Activated T-cell treated with anti-CD3 and anti-CD28 coated beads, Interleukin-2, amount 50 U/mL, for 4 hours (primary cell): ENCODE measurements at places on chromosomes 7 and 10. TPM values are rescaled to one million over a fixed set of nuclear protein-coding genes. Genes with fewer than 3 reads are reported as not detected.

- DNase-seq, result no peak
These were observed 41.0 kb downstream of the ADD3 start for GRCh38 chr10:110048781-110049180.

DNA sequence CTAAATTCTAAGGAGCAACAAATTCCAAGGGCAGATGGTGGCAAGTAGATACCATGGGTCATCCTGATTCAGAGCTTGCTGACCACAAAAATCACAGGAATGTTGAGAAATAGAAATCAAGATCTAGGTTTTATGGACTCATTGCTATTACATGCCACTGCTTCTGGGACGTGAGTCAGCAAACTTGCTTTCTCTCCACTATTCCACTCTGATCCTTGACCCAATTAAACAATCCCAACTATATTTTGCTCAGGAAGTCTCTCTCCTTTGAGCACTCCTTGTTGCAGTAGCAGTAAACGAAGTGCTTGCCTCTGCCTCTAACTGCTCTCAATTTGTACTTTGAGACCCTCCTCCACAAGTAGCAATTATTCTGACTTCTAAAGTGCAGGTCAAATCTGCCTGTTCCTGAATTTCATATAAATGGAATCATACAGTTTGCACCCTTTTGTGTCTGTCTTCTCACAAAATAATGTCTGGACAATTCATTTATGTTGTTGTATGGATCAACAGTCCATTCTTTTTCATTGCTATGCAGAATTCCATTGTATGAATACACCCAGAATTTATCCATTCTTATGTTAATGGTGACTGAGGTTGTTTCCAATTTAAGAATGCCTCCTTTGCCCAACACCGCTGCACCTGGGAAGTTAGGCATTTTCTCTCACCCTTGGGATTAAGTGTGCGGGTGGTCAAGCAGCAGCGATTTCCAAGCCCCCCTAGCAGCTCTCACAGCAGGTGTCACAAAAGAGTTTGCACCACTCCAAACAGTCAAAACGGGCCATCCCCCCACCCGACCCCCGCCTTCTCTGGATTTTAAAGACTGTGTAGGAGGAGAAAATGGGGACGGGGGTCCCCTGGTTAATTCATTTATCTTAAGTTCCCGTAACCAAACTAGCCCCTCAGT, 35.9 kb downstream of the ACSM6 start:
- no peak for DNase-seq

DNA sequence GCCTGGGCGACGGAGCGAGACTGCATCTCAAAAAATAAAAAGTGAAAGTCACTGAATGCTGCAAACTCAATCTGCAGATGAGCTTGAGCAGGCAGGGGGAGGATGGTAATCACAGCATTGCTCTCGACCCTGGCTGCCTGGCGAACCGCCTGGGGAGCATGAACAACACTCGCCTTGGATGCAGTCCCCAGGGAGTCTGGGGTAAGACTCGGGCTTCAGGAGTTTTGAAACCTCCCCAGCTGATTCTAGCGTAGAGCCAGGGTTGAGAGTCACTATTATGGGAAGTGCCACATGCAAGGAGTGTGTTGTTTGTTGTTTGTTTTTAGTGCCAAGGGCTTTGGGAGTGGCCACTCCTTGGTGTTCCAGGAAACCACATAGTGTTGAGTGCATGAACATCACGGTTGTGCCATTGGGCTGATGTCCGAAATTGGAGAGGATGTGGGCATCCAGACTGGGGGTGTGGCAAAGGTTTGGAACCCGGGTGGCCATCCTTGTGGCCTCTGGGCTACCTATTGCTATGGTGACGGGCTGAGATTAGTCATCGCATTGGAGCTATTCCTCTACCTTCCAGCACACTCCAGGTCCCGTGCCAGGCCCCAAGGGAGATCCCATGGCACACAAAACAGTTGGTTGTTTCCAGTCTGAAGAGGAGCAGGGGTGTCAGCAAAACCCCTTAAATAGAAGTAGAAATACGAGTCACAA, 92.6 kb downstream of the RGS10 start:
- no peak for DNase-seq

GRCh38 chr10:127945341-127945758, 38.4 kb downstream of the PTPRE start:
- peak; percentile 10 for DNase-seq

DNA sequence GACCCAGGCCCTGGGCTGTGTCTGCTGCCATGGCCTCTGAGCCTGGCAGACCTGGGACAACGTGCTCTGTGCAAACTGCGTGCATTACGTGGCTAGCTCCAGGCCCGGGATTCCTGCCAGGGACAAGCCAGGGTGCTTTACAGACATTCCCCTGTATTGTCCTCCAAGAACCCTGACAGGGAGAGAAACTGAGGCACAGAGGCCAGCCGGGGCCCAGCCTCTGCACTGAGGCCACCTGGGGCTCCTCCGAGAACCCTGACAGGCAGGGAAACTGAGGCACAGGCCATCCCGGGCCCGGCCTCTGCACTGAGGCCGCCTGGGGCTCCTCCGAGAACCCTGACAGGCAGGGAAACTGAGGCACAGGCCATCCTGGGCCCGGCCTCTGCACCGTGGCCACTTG, 64.9 kb downstream of the CFAP46 start:
- DNase-seq, result peak; percentile 3

- DNase-seq, result no peak
These were observed 10.1 kb downstream of the LIMK1 start for GRCh38 chr7:74093671-74094223.

- DNase-seq, result no peak
These were observed 50.9 kb upstream of the LEP start for GRCh38 chr7:128190051-128190647.

- DNase-seq, result no peak
These were observed 4.1 kb downstream of the ARMC3 start for GRCh38 chr10:22931948-22932347.

DNA sequence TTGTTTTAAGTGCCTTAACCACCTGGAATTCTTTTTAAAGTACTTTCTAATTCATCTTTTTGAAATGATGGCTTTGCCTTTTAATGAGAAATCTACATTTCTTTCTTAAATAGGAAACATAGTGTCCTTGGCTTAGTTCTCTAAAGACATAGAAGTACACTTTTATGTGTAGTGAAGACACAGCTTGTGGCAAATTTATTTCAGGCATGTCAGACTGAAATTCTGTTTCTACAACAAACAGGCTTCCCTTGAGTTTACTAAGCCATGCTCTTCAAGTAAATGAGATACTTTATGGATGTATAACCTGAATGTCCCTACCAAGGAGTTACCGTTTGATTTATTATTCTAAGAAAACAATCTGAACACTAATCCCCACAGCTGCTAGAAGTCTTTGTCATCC, 136.9 kb upstream of the MAGI2 start:
- no peak for DNase-seq

GRCh38 chr7:104878577-104878976, 135.4 kb upstream of the KMT2E start:
- no peak for DNase-seq

DNA sequence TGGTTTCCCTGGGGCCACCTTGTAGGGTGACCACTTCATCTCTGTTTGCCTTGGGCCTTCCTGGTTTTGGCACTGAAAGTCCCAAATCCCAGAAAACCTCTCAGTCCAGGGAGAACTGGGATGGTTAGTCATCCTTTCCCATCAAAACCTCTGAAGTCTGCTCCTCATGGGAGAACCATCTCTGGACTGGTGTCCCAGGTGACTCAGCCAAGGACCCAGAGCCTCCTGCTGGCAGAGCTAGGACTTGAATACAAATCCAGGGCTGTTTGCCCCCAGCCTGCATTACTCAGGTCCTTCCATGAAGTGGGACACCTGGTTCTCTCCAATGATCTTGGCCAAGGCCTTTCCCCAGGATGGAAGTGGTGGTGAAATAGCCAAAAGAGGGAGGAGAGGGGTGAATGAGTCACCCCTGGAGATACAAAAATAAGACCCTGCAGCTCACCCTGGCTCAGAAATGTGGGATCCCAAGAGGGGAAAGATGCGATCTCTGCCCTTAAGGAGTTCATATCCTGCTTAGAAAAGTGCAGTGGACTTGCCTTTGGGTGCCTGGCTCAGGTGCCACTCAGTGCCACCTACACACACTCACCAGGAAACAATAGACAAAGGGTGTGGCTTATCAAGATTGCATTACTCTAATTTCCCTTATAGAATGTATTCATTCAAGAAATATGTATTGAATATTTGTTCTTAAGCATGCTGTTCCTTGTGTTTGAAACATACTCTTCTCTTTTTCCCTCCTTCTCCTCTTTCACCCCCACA, 22.0 kb downstream of the ADRA2A start:
- DNase-seq, result no peak

GRCh38 chr10:117464176-117464575, 78.4 kb upstream of the EMX2 start:
- DNase-seq, result no peak

GRCh38 chr7:143222782-143223181, 945 bp downstream of the TAS2R40 start:
- no peak for DNase-seq

- DNase-seq, result peak; percentile 19
These were observed 204.4 kb downstream of the DIP2C start for GRCh38 chr10:484925-485661.

DNA sequence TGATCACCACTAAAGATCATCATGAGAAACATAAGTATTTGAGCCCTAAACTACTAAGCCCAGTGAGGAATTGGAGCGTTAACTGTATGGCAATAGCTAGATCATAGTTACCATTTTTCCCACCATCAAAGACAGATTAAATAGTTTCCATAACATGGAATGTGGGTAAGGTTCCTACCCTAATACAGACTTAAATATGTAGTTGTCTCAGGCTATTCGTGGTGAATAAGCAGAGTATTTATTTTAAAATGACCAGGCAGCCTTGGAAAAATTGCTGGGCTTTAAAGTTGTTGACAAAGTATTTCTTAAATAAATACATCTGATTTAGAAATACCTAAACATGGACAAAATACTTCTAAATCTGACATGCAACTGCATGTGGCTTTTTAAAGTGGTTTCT, 106.8 kb downstream of the NT5C2 start:
- DNase-seq, result no peak

DNA sequence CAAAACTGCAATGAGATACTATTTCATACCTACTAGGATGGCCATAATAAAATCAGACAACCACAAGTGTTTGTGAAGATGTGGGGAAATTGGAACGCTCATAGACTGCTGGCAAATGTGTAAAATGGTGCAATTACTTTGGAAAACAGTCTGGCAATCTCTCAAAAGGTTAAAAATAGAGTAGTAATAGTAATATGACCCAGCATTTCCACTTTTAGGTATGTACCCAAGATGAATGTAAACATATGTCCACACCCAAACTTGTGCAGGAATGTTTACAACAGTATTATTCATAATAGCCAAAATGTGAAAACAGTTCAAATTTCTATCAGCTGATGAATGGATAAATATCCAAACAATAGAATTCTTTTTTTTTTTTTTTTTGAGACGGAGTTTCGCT, 731.6 kb upstream of the ANKRD30A start:
- no peak for DNase-seq

- no peak for DNase-seq
These were observed 24.9 kb downstream of the ZNF783 start for GRCh38 chr7:149286811-149287400.

- no peak for DNase-seq
These were observed 2.6 kb upstream of the SAMD8 start for GRCh38 chr10:75108684-75109458.

- DNase-seq, result no peak
These were observed 235.7 kb downstream of the GRID1 start for GRCh38 chr10:86130737-86131475.

Gene MYO1G
- 120 TPM for total RNA-seq

Gene DTX2
- 25.7 TPM for total RNA-seq

Gene GJD4
- total RNA-seq, result not detected

Gene SPOCK2
- total RNA-seq, result 74.7 TPM

Gene AMZ1
- not detected for total RNA-seq

Gene SEC24C
- 109 TPM for total RNA-seq

Gene AKR1E2
- total RNA-seq, result 3.8 TPM

Gene IFIT1B
- total RNA-seq, result not detected

Gene HOXA13
- not detected for total RNA-seq

Gene SUV39H2
- 22.0 TPM for total RNA-seq
